ENCODE measurements at places on chromosomes 4 and X.

DNA sequence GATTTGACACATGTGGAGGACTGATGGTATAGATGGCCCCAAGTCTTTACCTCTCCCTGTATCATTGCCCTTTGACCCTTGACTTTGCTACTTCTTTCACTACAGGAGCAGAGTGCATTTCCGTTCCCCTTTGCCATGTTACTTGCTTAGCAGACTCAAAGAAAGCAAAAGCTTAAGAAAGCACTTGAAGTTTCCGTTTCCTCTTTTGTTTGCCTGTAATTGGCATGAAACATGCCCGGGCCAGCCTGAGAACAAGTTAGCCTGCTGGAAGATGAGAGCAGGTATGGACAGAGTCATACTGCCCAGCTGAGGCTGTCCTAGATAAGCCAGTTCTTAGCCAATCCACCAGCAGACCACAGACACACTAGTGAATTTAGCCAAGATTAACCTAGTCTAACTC, 206.0 kb downstream of the BCOR start:
- DNase-seq: no peak

DNA sequence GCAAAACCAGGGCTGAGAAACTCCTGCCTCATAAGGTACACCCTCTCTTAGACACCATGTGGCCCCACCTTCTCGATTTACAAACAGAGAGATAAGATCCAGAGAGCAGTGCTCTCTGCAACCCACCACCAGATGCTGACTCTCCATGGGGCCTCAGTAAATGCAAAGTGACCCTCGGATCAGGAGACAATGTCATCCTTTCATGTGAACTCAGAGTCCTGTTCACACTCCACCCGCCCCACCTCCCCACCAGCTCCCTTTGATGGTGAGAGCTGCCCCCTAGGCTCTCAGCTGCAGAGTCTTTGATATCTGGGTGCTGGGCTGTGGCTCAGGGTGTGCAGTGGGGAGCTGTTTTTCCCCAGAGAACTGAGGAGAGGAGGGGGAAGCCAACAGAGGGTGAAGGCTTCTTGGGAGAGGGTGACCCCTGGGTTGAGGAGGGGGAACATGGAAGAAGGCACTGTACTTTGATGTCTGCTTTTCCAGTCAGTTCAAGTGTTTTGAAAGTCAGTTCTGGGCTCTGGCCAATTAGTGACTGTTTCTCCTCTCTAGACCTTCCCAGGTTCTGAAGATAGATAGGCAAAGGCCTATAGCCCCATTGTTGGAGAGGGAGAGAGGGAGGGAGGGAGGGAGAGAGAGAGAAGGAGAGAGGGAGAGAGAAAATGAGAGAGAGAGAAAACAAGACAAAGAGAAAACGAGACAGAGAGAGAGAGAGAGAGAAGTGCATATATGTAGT, 88.2 kb downstream of the SCD5 start:
- DNase-seq: no peak

- DNase-seq: no peak
Observed at GRCh38 chr4:3485011-3485791, 22.1 kb downstream of the DOK7 start.

DNA sequence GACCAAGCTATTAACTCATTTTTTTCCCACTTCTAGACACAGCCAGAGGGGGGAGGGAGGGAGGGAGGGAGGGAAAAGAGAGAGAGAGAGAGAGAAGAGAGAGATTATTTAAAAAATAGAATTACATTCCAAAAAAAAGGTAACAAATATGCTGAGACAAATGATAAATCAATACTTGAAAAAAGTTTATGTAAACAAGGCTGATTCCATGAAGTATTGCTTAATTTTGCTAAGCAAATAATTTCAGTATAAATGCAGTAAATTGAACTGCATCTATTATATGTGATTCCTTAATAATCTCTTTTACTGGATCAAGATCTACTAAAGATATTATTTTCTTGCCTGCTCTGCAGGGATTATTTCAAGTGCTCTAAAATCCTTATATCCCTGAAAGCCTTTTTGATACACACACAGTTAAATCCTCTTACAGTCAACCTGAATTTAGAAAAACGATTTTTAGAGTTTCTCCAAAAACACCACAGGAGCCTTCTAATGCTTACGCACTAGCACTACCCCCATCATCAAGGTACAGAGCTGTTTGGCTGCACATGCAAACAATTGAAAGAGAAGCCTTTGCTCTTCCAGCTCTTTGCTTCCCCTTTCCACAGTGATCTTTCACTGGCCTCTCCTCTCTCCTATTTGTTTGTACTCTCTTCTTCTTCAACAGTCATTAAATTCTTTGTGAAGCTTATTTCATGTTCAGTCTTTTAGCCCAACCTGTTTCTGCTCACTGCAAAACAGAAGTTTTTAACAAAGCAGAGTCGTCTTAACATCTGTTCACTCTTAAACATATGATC, 426.3 kb upstream of the FAM241A start:
- DNase-seq: no peak

GRCh38 chr4:88865046-88865445, 167.4 kb upstream of the NAP1L5 start:
- DNase-seq: no peak

GRCh38 chr4:77072195-77072753, 3.5 kb downstream of the CCNI start:
- DNase-seq: no peak

GRCh38 chrX:47373198-47373597, 2.8 kb downstream of the ZNF157 start:
- DNase-seq: no peak

- DNase-seq: no peak
Observed at GRCh38 chrX:17635231-17635630, 102.1 kb upstream of the SCML1 start.
